ENCODE measurements at places on chromosomes 5 and 9. TPM values are rescaled to one million over a fixed set of nuclear protein-coding genes. Genes with fewer than 3 reads are reported as not detected.

Gene PCA3
- under 0.01 TPM for total RNA-seq

Gene GFI1B
- total RNA-seq, result not detected

Gene FAM169A
- 0.19 TPM for total RNA-seq

Gene BAAT
- 0.19 TPM for total RNA-seq

Gene TXNDC8
- total RNA-seq, result not detected

Gene SLC6A19
- not detected for total RNA-seq

Gene ENTREP1
- 0.38 TPM for total RNA-seq

Gene SLC23A1
- not detected for total RNA-seq

Gene PRDM9
- not detected for total RNA-seq

Gene SPATA31D4
- total RNA-seq, result not detected

Gene BARX1
- total RNA-seq, result under 0.01 TPM

Gene ESM1
- 338 TPM for total RNA-seq

Gene SMIM33
- under 0.01 TPM for total RNA-seq

Gene FRMD3
- 11.1 TPM for total RNA-seq

Gene ARAP3
- 6.5 TPM for total RNA-seq

Gene HABP4
- total RNA-seq, result 15.8 TPM

Gene VLDLR
- total RNA-seq, result 7.5 TPM

Gene NOXA1
- total RNA-seq, result not detected

Gene PCDHB9
- total RNA-seq, result 0.56 TPM

Gene ORM2
- not detected for total RNA-seq

Gene CTNND2
- total RNA-seq, result not detected

Gene OTULINL
- 0.56 TPM for total RNA-seq

Gene DAB2IP
- 6.1 TPM for total RNA-seq

Gene PTGDS
- total RNA-seq, result 1.7 TPM

Gene PRUNE2
- 67.7 TPM for total RNA-seq

Gene NIM1K
- 0.58 TPM for total RNA-seq

Gene PCDHB7
- total RNA-seq, result 1.1 TPM

Gene ROPN1L
- 0.38 TPM for total RNA-seq

Gene INSL6
- not detected for total RNA-seq

Gene SPINK13
- not detected for total RNA-seq

Gene ZNF618
- total RNA-seq, result 9.2 TPM

Gene HMCN2
- under 0.01 TPM for total RNA-seq

Gene UBE2QL1
- total RNA-seq, result not detected

Gene TSC1
- total RNA-seq, result 26.5 TPM

Gene LHX6
- under 0.01 TPM for total RNA-seq

All from regular cardiac myocyte (primary cell).